ENCODE measurements at places on chromosomes 3 and 15.

DNA sequence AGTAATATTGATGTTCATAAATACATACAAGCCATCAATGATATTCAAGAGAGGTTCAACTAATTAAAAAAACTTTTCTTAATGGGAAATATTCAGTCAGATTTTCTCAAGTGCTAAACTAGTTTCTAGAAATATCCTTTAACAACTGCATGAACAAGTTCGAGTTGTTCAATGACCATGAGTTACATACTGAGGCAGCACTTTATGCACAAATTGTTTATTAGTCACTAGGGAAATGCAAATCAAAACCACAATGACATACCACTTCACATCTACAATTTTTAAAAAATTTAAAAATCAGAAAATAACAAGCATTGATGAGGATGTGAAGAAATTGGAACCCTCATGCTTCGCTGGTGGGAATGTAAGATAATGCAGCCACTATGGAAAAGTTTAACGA, 62.4 kb downstream of the RAD18 start:
- no peak for DNase-seq

GRCh38 chr3:168620854-168621253, 525.1 kb upstream of the GOLIM4 start:
- DNase-seq, result peak; percentile 9

DNA sequence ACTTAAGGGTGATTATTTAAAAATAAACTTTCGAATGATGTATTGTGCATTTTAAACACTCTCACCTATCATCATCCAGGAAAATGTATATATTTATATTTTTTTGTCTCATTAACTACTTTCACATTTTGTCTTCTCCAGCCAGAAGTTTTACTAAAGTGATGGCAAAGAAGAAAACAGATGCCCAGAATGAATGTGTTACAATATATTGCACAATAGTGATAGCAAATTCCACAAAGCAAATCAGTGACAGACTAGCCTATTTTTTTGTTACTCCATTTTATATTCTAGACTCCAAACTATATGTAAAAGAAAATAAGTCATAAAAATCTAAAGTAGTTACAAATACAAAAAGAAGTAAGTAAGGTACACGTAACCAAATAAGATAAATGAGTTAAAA, 414.7 kb downstream of the EPHA3 start:
- no peak for DNase-seq

GRCh38 chr3:133926736-133927539, 31.3 kb upstream of the RAB6B start:
- DNase-seq, result no peak

DNA sequence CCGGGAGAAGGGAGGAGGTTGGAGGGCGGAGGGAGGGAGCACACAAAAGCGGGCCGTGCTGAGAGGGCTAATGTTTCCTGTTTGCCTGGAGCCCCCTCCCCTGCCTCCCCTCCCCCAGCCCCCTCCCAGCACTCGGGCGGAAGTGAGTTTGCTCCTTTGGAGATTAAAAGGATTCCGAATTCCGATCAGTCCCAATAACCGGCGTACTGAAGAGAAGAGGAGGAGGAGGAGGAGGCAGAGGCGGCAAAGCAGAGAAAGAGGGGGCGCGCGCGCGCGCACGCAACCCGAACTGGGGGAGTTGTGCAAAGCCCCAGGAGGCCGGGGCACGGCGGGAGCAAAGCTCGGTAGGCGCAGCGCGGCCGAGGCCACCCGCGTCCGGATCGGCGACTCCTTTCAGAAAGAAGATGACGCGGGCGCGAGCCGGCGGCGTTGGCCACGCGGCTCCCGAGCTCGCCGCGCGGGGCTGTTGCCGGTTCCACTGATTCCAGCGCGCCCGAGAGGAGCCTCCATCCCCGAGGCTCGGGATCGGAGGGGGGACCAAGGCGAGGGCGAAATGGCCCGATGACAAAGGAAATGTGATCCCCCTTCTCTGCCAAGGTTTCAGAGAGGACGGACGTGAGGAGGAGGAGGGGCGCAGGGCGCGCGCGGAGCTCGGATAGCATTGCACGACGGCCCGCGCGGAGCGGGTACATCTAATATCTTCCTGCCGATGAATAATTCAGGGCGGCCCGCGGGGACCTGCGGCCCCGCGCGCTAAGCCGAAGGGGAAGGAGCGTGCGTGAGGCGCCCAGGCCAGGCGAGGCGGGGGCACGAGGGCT, 1.1 kb upstream of the TRIM71 start:
- DNase-seq, result no peak

- peak; percentile 78 for DNase-seq
Observed at GRCh38 chr15:38069511-38070011, 135.1 kb downstream of the TMCO5A start.

GRCh38 chr3:5304789-5305683, 117.5 kb downstream of the EDEM1 start:
- DNase-seq, result peak; percentile 55

- DNase-seq, result no peak
Observed at GRCh38 chr15:78067328-78068228, 9.9 kb downstream of the TBC1D2B start.

- DNase-seq, result no peak
Observed at GRCh38 chr3:183828538-183828870, 3.1 kb upstream of the MAP6D1 start.

- no peak for DNase-seq
Observed at GRCh38 chr3:3305841-3306240, 126.3 kb upstream of the CRBN start.

- DNase-seq, result no peak
Observed at GRCh38 chr15:48559285-48559684, 86.2 kb downstream of the FBN1 start.

- no peak for DNase-seq
Observed at GRCh38 chr3:139269984-139270383, 73.8 kb upstream of the MRPS22 start.

DNA sequence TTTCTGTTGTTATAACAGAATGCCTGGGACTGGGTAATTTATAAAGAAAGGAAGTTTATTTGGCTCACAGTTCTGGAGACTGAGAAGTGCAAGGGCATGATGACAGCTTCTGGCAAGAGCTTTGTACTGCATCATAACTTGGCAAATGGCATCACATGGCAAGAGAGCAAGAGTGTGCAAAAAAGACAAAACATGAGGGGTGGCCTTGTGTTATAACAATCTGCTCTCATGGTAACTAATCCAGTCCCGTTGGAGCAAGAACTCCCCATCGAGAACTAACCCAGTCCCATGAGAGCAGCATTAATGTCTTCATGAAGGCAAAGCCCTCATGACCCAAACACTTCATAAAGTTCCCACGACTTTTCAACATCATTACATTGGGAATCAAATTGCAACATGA, 23.2 kb downstream of the SCN11A start:
- no peak for DNase-seq

GRCh38 chr15:60957111-60957510, 272.0 kb downstream of the RORA start:
- no peak for DNase-seq
